Heart right ventricle (tissue), 16 donors: ENCODE measurements at places on chromosomes 1 and 21. TPM values are rescaled to one million over a fixed set of nuclear protein-coding genes. Genes with fewer than 3 reads are reported as not detected.

Gene VWA5B1
- total RNA-seq: not detected

GRCh38 chr1:36849956-36850355 lies 184.4 kb downstream of the GRIK3 start:
- no peaks in the 10 kb centered on the region for H3K4me1 ChIP-seq
- DNase-seq: no peak
- peaks cover 44% of the 10 kb centered on the region for H3K27me3 ChIP-seq
- H3K27ac ChIP-seq: no peak overlapping the region
- H3K4me3 ChIP-seq: no peak overlapping the region
- H3K36me3 ChIP-seq: no peaks in the 10 kb centered on the region

Gene TMPRSS2
- total RNA-seq: not detected

GRCh38 chr1:115705085-115705951 lies 63.2 kb downstream of the CASQ2 start:
- H3K4me3 ChIP-seq: no peak overlapping the region
- H3K36me3 ChIP-seq: no peaks in the 10 kb centered on the region
- no peaks in the 10 kb centered on the region for H3K27me3 ChIP-seq
- H3K27ac ChIP-seq: no peak overlapping the region
- peaks cover 3% of the 10 kb centered on the region for H3K4me1 ChIP-seq

- H3K4me3 ChIP-seq: no peak overlapping the region
- no peak overlapping the region for H3K27ac ChIP-seq
- DNase-seq: no peak
- no peaks in the 10 kb centered on the region for H3K27me3 ChIP-seq
- H3K4me1 ChIP-seq: peaks cover 42% of the 10 kb centered on the region
- no peaks in the 10 kb centered on the region for H3K36me3 ChIP-seq
Measured at GRCh38 chr1:201312298-201312697, 29.0 kb downstream of the PKP1 start.

Gene OR2T2
- total RNA-seq: not detected

Gene MEX3A
- total RNA-seq: 0.20 TPM

Gene SERBP1
- total RNA-seq: 124 TPM

GRCh38 chr1:59378621-59379370 lies 81.9 kb downstream of the FGGY start:
- DNase-seq: no peak
- H3K27ac ChIP-seq: no peak overlapping the region
- H3K36me3 ChIP-seq: no peaks in the 10 kb centered on the region
- no peaks in the 10 kb centered on the region for H3K27me3 ChIP-seq
- H3K4me1 ChIP-seq: no peaks in the 10 kb centered on the region
- H3K4me3 ChIP-seq: no peak overlapping the region

Gene NPHS2
- total RNA-seq: not detected

GRCh38 chr1:57471995-57472394 lies 48.1 kb upstream of the DAB1 start:
- H3K36me3 ChIP-seq: no peaks in the 10 kb centered on the region
- DNase-seq: no peak
- no peak overlapping the region for H3K4me3 ChIP-seq
- no peak overlapping the region for H3K27ac ChIP-seq
- peaks cover 9% of the 10 kb centered on the region for H3K4me1 ChIP-seq

DNA sequence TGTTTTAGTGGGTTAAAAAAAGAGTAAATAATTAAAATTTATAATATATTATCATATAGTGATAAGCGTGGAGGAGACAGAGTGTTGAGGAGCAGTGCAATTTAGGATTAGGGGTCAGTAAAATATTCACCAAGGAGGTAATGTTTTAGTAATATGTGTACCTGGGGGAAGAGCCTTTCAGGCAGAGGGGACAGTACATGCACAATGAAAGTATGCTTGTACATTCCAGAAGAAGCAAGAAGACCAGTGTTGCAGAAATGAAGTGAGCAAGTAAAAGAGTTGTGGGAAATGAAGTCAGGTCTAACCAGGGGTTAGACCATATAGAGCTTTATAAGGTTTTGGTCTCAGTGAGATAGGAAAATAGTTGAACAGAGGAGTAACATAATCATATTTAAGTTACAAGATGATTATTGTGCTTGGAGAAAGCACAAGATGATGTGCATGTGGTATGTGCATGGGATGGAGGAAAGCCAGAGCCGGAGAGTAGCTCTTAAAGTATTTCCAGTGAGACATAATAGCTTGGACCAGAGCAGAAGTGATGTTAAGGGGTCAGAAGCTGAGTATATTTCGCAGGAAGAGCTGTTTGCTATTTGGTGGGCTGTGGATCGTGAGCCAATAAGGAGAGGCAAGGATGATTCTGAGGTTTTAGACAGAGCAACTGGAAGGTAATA lies 44.8 kb downstream of the SNX7 start:
- no peak overlapping the region for H3K27ac ChIP-seq
- H3K27me3 ChIP-seq: no peaks in the 10 kb centered on the region
- no peak for DNase-seq

Gene GPR157
- 35.4 TPM for total RNA-seq

- H3K36me3 ChIP-seq: no peaks in the 10 kb centered on the region
- peaks cover 11% of the 10 kb centered on the region for H3K4me1 ChIP-seq
- peaks cover 15% of the 10 kb centered on the region for H3K27me3 ChIP-seq
- no peak for DNase-seq
- no peak overlapping the region for H3K4me3 ChIP-seq
Measured at GRCh38 chr1:24154215-24154614, 11.3 kb upstream of the IL22RA1 start.

GRCh38 chr1:4851385-4852065 lies 197.1 kb downstream of the AJAP1 start:
- peaks cover 8% of the 10 kb centered on the region for H3K4me1 ChIP-seq
- H3K36me3 ChIP-seq: no peaks in the 10 kb centered on the region
- no peak overlapping the region for H3K27ac ChIP-seq

GRCh38 chr1:35350872-35351271 lies 82.4 kb downstream of the ZMYM4 start:
- H3K4me3 ChIP-seq: no peak overlapping the region

Gene ANKRD45
- not detected for total RNA-seq

GRCh38 chr1:225817611-225818061 lies 7.7 kb downstream of the EPHX1 start:
- H3K4me3 ChIP-seq: no peak overlapping the region
- H3K4me1 ChIP-seq: peaks cover 44% of the 10 kb centered on the region
- H3K27ac ChIP-seq: peak overlapping the region; percentile 97

DNA sequence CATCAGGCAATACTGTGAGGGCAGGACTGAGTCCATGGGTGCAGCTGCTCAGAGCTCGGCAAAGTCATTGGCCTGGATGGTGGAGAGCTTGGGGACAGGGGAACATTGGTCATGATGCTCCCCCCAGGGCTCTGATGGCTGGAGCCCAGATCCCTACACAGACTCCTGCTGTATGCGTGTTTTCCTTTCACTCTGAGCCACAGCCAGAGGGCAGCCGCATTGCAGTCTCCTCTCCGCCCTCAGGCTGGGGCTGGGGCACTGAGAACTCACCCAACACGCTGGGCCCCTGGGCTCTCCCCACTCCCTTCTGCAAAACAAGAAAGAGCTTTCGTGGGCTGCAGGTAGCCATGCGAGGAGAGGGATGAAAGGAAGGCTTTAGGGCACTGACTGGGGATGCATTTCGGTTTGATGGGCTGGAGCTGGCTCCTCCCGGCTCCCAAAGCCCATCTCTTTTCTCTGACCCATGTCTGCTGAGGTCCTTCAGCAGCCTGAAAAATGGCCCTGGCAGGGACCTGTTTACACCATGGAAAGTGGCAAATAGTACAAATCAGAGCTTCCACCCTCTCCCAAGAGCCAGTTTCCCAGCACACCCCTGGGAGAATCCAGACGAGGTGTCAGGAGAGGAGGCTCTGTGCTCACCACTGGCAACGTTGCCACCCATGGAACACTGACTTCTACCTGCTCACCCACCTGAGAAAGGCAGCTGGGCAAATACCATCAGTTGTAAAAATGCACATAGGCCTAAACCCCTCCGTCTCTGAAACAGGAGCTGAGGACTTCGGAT lies 43.8 kb downstream of the CAPN2 start:
- no peak overlapping the region for H3K4me3 ChIP-seq
- H3K36me3 ChIP-seq: peaks cover 100% of the 10 kb centered on the region
- no peaks in the 10 kb centered on the region for H3K27me3 ChIP-seq
- H3K4me1 ChIP-seq: no peaks in the 10 kb centered on the region

Gene KRTAP13-2
- not detected for total RNA-seq

Gene SUSD4
- 4.5 TPM for total RNA-seq

DNA sequence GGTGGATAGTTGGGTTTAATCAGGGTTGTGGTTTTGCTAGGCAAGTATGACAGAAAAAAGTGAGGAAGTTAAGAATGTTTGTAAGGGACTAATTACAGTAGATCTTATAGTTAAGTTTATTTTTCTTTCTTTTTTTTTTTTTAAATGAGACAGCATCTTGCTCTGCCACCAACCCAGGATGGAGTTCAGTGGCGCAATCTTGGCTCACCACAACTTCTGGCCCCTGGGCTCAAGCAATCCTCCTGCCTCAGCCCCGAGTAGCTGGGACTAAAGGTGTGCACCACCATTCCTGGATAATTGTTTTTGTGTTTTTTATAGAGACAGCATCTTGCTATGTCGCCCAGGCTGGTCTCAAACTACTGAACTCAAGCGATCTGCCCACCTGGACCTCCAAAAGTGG lies 41.7 kb downstream of the EYA3 start:
- H3K4me1 ChIP-seq: no peaks in the 10 kb centered on the region
- H3K27me3 ChIP-seq: no peaks in the 10 kb centered on the region
- no peaks in the 10 kb centered on the region for H3K36me3 ChIP-seq
- no peak overlapping the region for H3K4me3 ChIP-seq

DNA sequence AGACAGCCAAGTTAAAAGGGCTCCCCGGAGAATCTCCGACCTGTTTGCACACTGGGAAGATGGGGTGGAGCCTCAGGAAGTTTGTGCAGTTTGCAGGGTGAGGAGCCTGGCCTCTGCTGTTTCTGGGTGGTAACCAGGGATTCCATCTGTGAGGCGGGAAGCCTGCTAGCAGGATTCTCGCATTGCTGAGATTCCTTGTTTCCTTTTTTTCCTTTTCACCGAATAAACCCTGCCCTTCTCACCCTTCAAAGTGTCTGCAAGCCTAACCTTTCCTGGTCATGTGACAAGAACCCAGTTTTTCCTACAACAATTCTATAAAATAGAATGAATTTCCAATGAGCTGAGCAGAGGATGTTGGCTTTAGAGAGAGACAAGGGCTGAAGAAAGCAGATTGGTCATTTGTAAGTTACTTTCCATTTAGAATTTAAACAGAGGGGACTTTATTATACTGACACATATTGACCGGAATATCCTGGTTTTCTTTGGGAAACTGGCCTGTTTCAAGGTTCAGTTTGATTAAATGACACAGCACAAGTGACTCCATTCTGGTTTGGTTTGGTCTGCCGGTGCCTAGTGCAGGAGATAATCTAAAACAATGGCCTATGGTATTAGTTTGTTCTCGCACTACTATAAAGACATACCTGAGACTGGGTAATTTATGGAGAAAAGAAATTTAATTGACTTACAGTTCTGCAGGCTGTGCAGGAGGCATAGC lies 48.7 kb upstream of the DNAH14 start:
- no peaks in the 10 kb centered on the region for H3K36me3 ChIP-seq
- no peak overlapping the region for H3K4me3 ChIP-seq
- H3K27me3 ChIP-seq: peaks cover 30% of the 10 kb centered on the region
- H3K27ac ChIP-seq: no peak overlapping the region
- no peaks in the 10 kb centered on the region for H3K4me1 ChIP-seq

- H3K4me1 ChIP-seq: peaks cover 31% of the 10 kb centered on the region
- H3K27ac ChIP-seq: no peak overlapping the region
- no peaks in the 10 kb centered on the region for H3K27me3 ChIP-seq
- DNase-seq: no peak
- H3K36me3 ChIP-seq: no peaks in the 10 kb centered on the region
Measured at GRCh38 chr1:154802982-154803920, 66.8 kb downstream of the KCNN3 start.

Gene SFPQ
- total RNA-seq: 90.6 TPM

GRCh38 chr21:38878379-38879179 lies 72.8 kb downstream of the ETS2 start:
- H3K4me1 ChIP-seq: no peaks in the 10 kb centered on the region
- no peak overlapping the region for H3K27ac ChIP-seq
- no peaks in the 10 kb centered on the region for H3K27me3 ChIP-seq

Gene FCGR3A
- 27.2 TPM for total RNA-seq

DNA sequence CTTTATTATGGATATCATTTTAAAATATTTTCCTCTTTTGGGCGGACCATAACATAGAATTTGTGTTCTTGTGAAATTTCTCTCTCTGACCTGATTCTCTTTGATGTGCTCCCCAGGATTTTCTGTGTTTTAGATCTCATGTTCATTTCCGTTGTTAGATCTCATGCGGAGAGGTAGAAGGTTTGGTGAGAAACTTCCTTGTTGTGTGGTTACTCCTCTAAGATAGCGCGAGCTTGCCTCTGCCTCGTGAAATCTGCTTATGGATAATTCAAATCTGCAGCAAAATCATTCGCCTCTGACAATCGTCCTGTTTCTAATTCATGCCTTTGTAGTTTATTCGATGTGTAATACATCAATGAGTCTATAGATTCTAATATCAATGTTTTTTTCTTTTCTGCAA lies 580.4 kb downstream of the USP25 start:
- no peak overlapping the region for H3K4me3 ChIP-seq
- no peaks in the 10 kb centered on the region for H3K27me3 ChIP-seq
- no peaks in the 10 kb centered on the region for H3K36me3 ChIP-seq
- H3K4me1 ChIP-seq: peaks cover 3% of the 10 kb centered on the region
- no peak for DNase-seq

GRCh38 chr21:23951251-23951650 lies 1656.0 kb downstream of the MRPL39 start:
- H3K4me1 ChIP-seq: no peaks in the 10 kb centered on the region
- H3K36me3 ChIP-seq: no peaks in the 10 kb centered on the region
- no peaks in the 10 kb centered on the region for H3K27me3 ChIP-seq

GRCh38 chr1:226946285-226946684 lies 6.2 kb downstream of the COQ8A start:
- H3K4me1 ChIP-seq: peaks cover 52% of the 10 kb centered on the region
- H3K27me3 ChIP-seq: no peaks in the 10 kb centered on the region
- no peak for DNase-seq
- H3K36me3 ChIP-seq: no peaks in the 10 kb centered on the region

Gene KRTAP19-3
- total RNA-seq: not detected

- no peak overlapping the region for H3K27ac ChIP-seq
- H3K36me3 ChIP-seq: no peaks in the 10 kb centered on the region
Measured at GRCh38 chr1:78091215-78091813, 45.5 kb downstream of the GIPC2 start.

Gene MYOC
- 2.9 TPM for total RNA-seq

Gene ITLN2
- total RNA-seq: not detected

GRCh38 chr1:227440182-227440581 lies 121.9 kb upstream of the CDC42BPA start:
- peak overlapping the region; percentile 2 for H3K4me3 ChIP-seq
- peaks cover 34% of the 10 kb centered on the region for H3K4me1 ChIP-seq
- peak overlapping the region; percentile 80 for H3K27ac ChIP-seq
- no peaks in the 10 kb centered on the region for H3K27me3 ChIP-seq
- H3K36me3 ChIP-seq: no peaks in the 10 kb centered on the region

- DNase-seq: no peak
- peaks cover 5% of the 10 kb centered on the region for H3K4me1 ChIP-seq
- no peak overlapping the region for H3K4me3 ChIP-seq
- H3K27me3 ChIP-seq: no peaks in the 10 kb centered on the region
Measured at GRCh38 chr1:6922096-6922931, 137.1 kb downstream of the CAMTA1 start.

Gene PDE9A
- 2.2 TPM for total RNA-seq

Gene UBASH3A
- total RNA-seq: not detected

Gene VAV3
- 2.6 TPM for total RNA-seq

Gene GPR52
- 0.98 TPM for total RNA-seq

Gene TP73
- 0.15 TPM for total RNA-seq

Gene ADAMTSL4
- total RNA-seq: 34.1 TPM

Gene SLC6A17
- total RNA-seq: not detected

Gene GRIK3
- 0.15 TPM for total RNA-seq

Gene CLDN17
- not detected for total RNA-seq

Gene FOXO6
- 1.3 TPM for total RNA-seq

- DNase-seq: no peak
- no peak overlapping the region for H3K4me3 ChIP-seq
- peaks cover 27% of the 10 kb centered on the region for H3K4me1 ChIP-seq
- no peak overlapping the region for H3K27ac ChIP-seq
- H3K27me3 ChIP-seq: no peaks in the 10 kb centered on the region
- no peaks in the 10 kb centered on the region for H3K36me3 ChIP-seq
Measured at GRCh38 chr1:61220536-61220935, 138.2 kb downstream of the NFIA start.
